ENCODE measurements at places on chromosomes 5 and 9. TPM values are rescaled to one million over a fixed set of nuclear protein-coding genes. Genes with fewer than 3 reads are reported as not detected.

GRCh38 chr5:145236983-145237382 is 598.2 kb downstream of the PRELID2 start:
- no peaks in the 10 kb centered on the region for H3K27me3 ChIP-seq
- no peaks in the 10 kb centered on the region for H3K4me1 ChIP-seq
- DNase-seq = no peak
- H3K4me3 ChIP-seq = no peak overlapping the region
- no peak overlapping the region for H3K27ac ChIP-seq
- H3K36me3 ChIP-seq = no peaks in the 10 kb centered on the region

DNA sequence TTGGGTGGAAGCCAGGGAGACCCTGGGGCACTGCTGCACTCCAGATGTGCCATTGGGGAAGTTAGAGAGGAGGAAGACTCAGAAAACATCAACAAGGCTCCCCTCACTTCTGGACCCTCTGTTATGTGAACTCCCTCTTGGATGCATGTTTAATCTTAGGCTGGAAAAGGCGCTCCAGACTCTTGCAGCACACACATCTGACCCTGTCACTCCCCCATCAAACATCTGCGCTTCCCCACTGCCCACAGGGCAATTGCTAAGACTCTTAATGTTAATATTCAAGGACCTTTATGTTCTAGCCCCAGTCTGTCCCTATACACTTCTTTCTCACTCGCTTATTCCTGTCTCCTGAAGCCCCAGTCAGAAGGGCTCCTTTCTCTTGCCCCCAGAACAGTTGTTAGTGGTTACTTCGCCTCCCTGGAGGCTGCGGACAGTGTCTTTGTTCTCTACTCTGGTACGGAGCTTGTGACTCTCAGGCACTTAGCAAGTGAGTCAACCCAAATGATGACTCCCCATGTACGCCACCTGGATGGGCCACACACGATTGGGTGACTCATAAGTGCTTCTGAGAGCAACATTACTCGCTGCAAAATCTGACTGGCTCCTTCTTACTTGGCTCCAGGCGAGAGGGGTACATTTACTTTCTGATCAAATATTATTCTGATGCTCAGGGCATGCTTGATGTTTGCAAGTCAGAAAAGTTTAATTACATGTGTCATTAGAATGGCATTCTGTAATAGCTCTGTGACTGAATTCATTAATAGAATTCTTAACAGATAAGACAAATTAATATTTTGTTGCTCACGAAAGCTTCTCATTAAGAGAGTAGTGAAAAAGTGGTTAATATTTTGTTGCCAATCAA is 193.6 kb downstream of the HSPA4 start:
- no peak overlapping the region for H3K27ac ChIP-seq
- H3K27me3 ChIP-seq = no peaks in the 10 kb centered on the region
- DNase-seq = no peak

DNA sequence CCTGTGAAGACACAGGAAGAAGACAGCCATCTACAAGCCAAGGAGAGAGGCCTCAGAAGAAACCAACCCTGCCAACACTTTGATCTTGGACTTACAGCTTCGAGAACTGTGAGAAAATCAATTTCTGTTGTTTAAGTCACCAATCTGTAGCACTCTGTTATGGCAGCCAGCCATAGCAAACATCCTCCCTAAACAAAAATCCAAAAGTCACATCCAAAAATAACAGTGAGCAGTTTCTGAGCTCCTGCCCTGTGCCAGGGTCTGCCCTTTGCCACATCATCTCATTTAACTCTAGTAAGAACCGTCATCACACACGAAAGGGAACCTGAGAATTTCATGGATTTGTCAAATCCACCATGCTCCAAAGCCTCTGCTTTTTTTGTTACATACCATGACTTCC is 118.8 kb downstream of the TRIM36 start:
- H3K36me3 ChIP-seq = no peaks in the 10 kb centered on the region
- H3K4me1 ChIP-seq = no peaks in the 10 kb centered on the region
- H3K27ac ChIP-seq = no peak overlapping the region
- H3K27me3 ChIP-seq = no peaks in the 10 kb centered on the region

GRCh38 chr5:113612060-113612496 is 98.6 kb downstream of the YTHDC2 start:
- no peak for DNase-seq
- no peak overlapping the region for H3K27ac ChIP-seq
- H3K4me3 ChIP-seq = no peak overlapping the region
- H3K36me3 ChIP-seq = no peaks in the 10 kb centered on the region

- peak overlapping the region; percentile 86 for H3K27ac ChIP-seq
- DNase-seq = no peak
- H3K36me3 ChIP-seq = no peaks in the 10 kb centered on the region
- H3K4me3 ChIP-seq = peak overlapping the region; percentile 38
- peaks cover 71% of the 10 kb centered on the region for H3K4me1 ChIP-seq
Measured at GRCh38 chr9:113221800-113222481, 597 bp downstream of the SLC31A1 start.

- peak overlapping the region; percentile 42 for H3K27ac ChIP-seq
- no peaks in the 10 kb centered on the region for H3K27me3 ChIP-seq
- no peak overlapping the region for H3K4me3 ChIP-seq
- peaks cover 14% of the 10 kb centered on the region for H3K4me1 ChIP-seq
- DNase-seq = no peak
Measured at GRCh38 chr9:109421026-109421970, 76.8 kb downstream of the PTPN3 start.

GRCh38 chr9:129505270-129505902 is 115.5 kb downstream of the C9orf50 start:
- peak; percentile 55 for DNase-seq
- H3K27ac ChIP-seq = no peak overlapping the region
- H3K4me1 ChIP-seq = peaks cover 6% of the 10 kb centered on the region
- H3K36me3 ChIP-seq = no peaks in the 10 kb centered on the region

DNA sequence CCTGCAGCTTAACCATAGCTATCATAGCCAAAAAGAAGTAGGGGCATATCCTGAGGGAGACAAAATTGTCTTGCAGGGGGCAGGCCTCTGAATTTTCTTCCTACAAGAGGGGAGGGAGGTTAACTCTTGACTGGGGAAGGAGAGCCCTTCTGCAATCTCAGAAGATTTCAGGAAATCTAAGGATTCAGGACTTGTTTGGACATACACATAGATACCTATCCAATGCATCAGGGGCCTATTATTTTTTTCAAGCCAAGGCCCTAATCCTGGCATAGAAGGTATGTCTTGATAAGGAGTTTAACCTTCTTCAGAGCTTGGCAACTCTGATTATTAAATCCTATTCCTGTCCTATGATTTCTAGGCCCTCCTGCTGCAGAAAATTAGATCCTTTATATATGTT is 375.1 kb upstream of the ACTBL2 start:
- H3K27me3 ChIP-seq = no peaks in the 10 kb centered on the region
- H3K27ac ChIP-seq = no peak overlapping the region
- no peaks in the 10 kb centered on the region for H3K36me3 ChIP-seq
- peaks cover 16% of the 10 kb centered on the region for H3K4me1 ChIP-seq
- no peak overlapping the region for H3K4me3 ChIP-seq

- no peak overlapping the region for H3K4me3 ChIP-seq
- no peak overlapping the region for H3K27ac ChIP-seq
- DNase-seq = no peak
Measured at GRCh38 chr5:180976518-180976917, 12.1 kb upstream of the BTNL3 start.

DNA sequence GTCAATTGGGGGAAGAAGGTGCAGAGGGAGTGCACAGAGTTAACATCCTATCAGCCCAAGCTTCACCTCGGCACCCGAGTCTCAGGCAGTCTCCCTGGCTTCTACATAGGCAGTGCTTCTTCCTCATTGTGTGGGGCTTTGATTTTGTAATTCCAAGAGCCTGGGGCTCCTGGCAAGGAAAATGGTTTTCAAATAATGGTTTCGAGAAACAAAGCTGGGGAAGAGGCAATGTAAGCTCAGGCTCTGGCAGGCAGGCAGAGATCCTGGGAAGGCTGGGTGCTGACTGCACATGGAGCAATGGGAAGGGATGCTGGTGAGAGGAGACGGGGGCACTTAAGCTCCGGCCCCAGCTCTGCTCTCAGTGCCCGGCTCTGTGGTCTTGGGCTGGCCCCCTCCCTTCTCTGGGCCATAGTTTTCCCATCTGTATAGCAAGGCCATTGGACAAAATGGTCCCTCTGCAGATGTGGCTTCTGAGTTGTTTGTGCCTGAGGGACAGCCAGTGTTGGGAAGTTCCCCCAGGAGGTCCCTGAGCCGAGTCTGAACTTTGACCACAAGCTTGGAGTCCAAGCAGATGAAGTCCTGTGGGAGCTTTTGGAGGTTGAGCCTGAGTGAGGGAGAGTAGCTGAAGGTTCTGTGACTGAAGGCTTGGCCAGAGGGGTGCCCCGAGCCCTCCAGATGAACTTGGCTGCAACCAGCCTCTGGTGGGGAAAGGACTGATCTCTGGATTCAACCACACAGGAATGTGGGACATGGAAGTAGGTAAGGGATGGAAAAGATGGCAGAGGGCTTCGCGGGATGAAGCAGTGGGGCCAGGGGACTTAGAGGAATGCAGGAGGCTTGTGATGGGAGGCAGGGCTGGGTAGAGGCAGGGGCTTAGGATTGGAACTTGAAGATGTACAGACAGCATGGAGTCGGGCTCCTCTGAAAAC is 28.5 kb upstream of the IL17B start:
- peak overlapping the region; percentile 92 for H3K27ac ChIP-seq
- H3K4me1 ChIP-seq = peaks cover 25% of the 10 kb centered on the region
- H3K36me3 ChIP-seq = no peaks in the 10 kb centered on the region

- no peaks in the 10 kb centered on the region for H3K27me3 ChIP-seq
- no peak overlapping the region for H3K4me3 ChIP-seq
- H3K27ac ChIP-seq = no peak overlapping the region
- no peak for DNase-seq
- H3K36me3 ChIP-seq = no peaks in the 10 kb centered on the region
Measured at GRCh38 chr5:87909382-87909781, 359.3 kb downstream of the TMEM161B start.

- H3K27ac ChIP-seq = no peak overlapping the region
- no peak for DNase-seq
- peaks cover 8% of the 10 kb centered on the region for H3K4me1 ChIP-seq
- no peaks in the 10 kb centered on the region for H3K36me3 ChIP-seq
Measured at GRCh38 chr5:91106842-91107511, 276.1 kb downstream of the ARRDC3 start.

Gene ARL14EPL
- total RNA-seq = not detected

Gene DMXL1
- 27.7 TPM for total RNA-seq

Gene INSL4
- total RNA-seq = not detected

Gene PCDHAC1
- 0.31 TPM for total RNA-seq

Gene DNM1
- 17.2 TPM for total RNA-seq

Gene ADAMTS2
- total RNA-seq = 12.9 TPM
